ENCODE measurements at places on chromosomes 4 and X.

GRCh38 chr4:168585168-168586091 lies 88.6 kb downstream of the PALLD start:
- DNase-seq = no peak

DNA sequence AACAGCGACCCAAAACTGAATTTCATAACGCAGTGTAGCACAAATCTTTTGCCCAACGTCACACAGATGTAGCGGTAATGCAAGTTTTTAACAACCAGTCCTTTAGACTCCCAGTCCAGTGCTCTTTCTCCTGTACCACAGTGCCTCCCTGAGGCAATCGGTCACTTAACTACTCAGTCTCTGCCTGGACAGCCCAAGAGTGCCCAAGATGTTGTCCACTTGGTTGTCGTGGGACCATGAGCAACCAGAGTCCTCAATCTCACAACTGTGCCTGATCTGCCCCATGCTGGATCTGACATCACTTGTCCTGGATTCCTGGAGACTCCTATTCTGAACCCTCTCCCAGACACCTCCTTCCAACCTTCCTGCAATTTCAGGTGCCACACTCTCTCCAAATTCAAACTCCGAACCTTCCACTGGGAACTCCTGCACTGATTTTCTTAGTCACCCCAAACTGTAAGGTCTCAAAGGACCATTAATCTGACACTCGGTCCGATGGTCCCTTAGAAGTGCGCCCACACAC lies 702 bp downstream of the MMGT1 start:
- no peak for DNase-seq

GRCh38 chrX:68827848-68828624 lies 785 bp upstream of the EFNB1 start:
- peak; percentile 52 for DNase-seq

DNA sequence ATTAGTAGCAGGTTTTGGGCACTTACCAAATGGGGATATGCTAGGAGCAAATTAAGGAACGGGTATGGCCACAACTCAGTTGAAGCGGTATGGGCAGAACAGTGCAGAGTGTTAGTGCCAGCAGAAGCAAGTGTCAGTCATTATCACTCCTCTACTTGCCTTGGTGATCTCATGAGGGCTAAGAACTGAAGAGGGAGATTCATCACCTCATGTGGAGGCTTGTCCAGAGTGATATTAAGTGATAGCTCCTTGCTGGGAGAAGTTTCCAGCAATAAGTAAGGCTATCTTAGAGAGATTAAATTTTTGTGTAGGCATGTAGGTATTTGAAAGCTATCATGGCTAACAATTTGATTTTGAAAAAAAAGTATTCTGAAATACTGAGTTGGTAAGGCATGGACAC lies 615.4 kb upstream of the SMIM31 start:
- DNase-seq = no peak

- no peak for DNase-seq
These were observed 2.2 kb downstream of the N4BP2 start for GRCh38 chr4:40058854-40059253.

GRCh38 chr4:4533461-4534169 lies 8.2 kb downstream of the STX18 start:
- DNase-seq = no peak

- DNase-seq = no peak
These were observed 229.2 kb upstream of the AGA start for GRCh38 chr4:177671387-177671786.

GRCh38 chr4:14961292-14961691 lies 41.0 kb upstream of the CPEB2 start:
- no peak for DNase-seq

- no peak for DNase-seq
These were observed 33.2 kb upstream of the MAMLD1 start for GRCh38 chrX:150329868-150330267.

DNA sequence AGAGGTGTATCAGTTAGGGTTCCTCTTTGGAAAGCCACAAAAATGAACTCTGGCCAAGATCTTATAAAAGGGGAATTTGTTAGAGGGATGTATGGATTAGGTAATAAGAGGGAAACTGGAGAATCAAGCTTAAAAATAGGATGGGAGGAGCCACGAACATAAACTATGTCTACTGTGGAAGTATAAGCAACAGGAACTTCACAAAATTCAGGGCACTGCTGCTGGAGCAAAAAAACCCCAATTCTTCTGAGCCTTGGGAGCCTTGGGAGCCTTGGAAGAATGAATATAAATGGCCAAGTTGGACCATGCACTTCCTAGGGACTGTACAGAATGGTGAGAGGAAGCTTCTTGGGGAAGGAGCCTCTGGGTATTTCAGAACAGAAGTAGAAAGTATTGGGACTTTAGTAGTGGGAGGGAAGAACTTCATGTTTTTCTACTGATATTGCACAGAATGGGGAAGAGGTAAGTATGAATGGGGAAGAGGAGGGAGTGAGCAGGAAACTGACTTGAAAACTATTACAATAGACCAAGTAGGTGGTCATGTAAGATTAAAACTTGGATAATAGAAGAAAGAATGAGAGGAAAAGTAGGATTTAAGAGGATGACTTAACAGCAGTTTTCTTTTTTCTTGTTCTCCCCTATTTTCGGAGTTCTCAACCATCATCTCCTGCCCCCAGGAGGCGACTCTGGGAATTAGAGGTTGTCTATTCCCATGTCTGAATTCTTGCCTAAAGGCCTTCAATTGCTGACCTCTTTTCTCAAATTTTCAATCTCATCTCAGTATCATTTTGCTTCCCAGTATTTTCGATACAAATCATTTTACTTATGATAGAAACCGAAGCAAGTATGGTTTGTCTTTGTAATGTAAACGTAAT lies 44.4 kb upstream of the TAPT1 start:
- no peak for DNase-seq

DNA sequence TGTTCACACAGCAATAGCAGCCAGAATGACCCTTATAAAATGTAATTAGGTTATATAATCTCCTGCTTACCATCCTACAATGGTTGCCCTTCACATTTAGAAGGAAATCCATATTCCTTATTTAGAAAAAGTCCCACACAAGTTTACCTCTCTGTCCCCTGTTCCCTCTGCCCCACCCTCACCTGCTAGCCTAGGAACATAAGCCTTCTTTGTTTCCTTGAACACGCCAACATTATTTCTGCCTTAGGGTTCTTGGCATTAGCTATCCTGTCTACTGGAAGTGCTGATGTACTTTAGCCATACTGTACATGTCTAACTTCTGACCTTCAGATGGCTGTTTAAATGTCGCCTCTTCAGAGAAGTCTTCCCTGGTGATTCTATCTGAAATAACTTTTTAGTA lies 28.4 kb upstream of the USP53 start:
- no peak for DNase-seq

DNA sequence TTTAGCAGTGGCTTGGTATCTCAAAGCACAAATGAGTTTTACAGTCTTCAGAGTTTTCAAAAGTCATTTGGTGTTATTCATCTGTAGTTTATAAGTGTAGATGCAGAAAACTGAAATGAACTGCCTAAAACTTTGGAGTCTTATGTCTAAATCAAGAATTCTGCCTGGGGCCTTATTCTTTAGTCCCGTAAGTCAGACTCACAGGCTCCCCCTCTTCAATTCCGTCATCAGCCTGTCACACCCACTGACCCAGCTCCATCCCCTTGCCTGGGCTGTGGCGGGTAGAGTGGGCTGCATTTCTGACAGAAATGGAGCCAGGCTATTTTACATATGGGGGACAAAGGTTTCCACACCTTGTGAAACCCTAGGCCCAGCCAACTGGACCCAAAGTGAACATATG lies 44.3 kb downstream of the TSPAN5 start:
- DNase-seq = no peak

DNA sequence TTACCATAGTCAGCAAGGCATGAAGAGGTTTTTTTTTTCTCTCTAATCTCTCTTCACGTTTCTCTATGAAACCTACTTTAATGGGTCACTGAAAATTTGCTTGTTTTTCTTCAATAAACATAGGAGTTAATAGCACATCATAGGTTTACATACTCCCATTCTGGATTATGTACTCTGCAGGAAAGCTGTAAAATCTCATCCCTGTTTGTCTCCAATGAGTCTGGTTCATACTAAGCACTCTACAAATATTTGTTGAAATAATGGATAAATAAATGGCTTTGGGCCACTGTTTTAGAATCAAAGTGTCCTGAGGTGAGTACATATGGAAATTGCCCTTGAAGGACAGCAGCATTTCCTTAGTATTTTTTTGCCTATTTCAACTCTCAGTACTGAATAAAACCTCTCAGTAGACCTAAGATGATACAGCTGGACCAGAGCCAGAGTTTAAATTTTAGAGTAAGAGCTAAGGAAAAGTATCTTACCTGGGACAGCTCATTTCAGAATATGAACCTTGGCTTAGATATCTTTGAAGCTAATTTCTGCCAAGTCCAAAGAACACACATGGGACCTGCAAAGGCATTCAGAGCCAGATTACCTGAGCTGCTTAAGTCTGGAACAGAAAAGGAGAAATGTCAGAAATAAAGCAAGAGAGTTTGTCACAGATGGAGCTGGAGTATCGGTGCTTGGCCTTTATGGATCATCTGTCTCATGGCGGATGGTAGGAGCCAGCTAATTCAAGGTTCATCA lies 34.4 kb downstream of the PF4 start:
- no peak for DNase-seq

- no peak for DNase-seq
These were observed 20.1 kb upstream of the SASH3 start for GRCh38 chrX:129759576-129760061.

DNA sequence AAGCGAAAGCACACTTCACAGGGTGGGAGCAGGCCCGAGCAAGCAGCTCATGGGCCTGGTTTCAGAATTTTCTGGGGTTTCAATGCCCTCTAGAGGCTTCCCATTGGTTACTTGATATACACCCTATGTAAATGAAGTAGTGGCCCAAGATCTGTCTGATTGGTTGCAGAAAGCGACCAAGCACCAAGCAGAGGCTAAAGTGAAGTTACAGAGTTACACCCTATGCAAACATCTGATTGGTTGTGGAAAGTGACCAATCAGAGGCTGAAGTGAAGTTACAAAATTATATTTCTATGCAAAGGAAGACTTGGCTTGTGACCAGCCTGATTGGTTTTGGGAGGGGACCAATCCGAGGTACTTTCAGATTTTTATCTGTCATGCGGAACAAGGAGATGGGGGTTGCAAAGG lies 8.2 kb downstream of the FHIP1A start:
- no peak for DNase-seq

DNA sequence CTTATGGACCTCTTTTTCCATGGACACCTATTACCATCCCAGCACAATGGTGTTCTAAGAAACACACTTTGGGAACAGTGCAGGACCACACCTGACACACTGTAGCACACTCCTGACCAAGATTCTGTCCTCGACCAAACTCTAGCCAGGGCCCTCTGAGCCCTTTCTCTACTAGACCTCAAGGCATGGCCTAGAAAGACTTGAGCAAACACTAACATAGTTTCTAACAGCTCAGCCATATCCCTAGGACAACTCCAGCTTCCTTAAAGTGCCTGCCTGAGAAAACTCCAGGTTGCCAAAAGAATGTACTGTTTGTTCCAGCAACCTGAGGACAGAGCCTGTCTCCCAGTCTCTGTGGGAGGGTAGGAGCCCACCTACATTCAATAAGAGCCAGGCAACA lies 48.3 kb downstream of the QDPR start:
- no peak for DNase-seq

DNA sequence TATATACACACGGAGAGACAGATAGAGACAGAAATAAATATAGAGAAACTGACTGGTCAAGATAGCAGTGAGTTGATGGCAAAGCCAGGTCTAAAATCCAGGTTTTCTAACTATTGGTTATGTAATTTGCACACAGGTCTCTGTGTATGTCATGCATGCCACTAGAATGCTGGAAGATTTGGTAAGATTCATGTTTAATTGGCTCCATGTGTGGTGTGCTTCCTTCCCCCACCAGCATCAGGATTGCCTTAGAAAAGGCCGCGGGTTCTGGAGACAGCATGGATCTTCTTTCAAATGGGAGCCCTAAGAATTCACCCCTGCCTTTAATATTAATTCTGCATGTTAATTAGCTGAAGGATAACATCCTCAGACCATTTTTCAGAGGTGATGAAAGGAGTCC lies 31.3 kb downstream of the HAND2 start:
- DNase-seq = no peak

DNA sequence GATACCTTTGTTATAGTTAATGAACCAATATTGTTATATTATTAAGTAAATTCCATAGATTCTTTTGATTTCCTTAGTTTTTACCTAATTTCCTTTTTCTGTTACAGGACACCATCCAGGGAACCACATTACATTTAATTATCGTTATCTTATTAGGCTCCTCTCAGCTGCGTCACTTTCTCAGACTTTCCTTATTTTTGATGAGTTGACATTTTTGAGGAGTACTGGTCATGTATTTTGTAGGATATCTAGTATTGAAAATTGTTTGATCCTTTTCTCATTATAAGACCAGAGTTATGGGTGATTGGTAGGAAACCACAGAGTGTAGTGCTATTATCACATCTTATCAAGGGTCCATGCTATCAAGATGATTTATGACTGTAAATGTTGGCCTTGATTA lies 319.7 kb downstream of the NKX6-1 start:
- no peak for DNase-seq

- DNase-seq = no peak
These were observed 2.8 kb upstream of the SOD3 start for GRCh38 chr4:24792552-24792951.

DNA sequence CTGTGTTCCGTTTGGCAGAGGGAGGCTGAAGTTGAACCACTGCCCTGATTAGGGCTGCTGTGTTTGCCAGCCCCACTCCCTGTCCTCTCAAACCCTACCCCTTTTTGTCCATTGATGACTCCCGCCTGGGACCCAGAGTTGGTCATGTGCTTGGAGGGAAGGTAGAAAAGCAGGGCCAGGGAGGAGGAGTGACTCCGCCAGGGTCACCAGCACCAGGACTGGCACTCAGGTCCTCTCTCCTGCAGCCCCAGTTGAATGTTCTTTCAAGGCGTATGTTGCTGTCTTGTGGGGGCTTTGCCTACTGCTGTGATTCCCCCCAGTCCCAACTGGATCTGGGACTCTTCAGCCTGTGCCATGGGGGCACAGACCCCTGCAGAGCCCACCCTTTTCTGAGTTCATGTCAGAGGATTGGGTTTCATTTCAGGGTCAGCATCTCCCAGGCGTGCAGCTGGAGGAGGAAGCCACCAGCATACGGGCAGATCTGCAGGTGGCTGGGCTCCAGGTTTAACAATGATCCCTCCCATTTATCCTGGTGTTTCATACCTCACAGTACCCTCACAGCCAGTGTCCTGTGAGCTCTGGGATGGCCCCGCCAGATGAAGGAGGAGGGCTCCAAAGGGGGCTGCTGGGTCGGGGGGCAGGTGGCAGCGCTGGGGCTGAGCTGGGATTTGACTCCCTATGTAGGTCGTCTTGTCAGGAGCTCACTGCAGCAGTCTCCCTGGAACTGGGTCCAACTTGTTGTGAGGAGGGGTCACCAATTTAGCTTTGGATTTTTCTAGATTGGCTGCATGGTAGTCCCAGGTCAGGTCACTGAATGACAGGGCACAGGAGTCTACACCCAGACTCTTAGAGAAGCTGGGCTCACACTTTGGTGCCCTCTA lies 55.7 kb downstream of the MSX1 start:
- no peak for DNase-seq

DNA sequence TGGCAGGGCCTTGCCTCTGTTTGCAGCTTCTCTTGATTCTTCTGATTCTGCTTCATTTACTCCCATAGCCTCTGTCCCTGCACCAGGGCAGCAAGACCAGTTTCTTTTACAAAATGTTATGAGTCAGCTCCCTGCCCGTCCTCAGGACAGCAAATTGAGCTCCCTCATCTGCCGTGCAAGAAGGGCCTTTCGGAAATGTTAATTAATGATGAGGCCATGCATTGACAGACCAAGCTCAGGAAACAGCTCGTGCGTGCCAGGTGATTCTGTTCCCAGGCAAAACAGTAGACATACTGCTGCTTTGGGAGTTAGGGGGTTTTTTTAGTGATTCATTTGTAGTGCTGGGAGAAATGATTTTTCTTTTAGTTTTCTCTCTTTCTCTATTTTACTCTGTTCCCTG lies 231.7 kb downstream of the FBXW7 start:
- DNase-seq = no peak

Measured in stimulated activated CD8-positive, alpha-beta memory T cell treated with anti-CD3 and anti-CD28 coated beads, Interleukin-4, amount 100 ng/mL, for 1 hour (primary cell).